ENCODE measurements at places on chromosomes 3 and 15.

DNA sequence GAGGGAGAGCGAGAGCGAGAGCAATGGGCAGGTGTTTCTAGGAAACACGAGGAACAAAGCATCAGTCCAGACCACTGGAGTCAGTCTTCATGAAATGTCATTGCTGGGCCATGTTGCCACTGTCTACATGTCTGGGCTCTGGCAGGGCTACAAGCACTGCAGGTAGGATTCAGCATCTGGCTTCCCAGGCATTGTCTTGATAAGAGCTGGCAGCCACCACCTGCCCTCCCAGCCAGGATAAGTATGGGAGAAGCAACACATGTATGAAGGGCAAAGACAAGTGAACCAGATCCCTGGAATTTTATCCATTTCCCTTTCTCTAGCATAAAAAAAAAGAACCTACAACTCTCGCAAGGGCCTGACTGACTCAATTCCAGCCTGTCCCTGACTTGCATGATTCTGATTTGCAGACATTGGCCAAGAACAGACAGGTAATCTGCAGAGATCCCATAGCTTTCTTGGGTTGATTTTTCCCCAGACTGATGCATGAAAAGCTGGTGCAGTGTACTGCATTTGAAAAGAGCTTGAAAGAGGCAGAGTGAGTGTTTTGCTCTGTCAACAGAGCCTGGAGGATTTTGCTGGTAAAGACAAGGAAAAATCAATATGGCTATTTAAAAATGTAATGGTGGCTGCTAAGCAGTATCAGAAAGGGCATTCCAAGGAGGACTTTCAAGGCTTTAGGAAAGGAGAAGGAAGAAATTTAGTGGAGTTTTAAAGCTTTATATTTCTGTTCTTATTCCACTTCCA lies 157.2 kb upstream of the MYRIP start:
- DNase-seq = no peak

DNA sequence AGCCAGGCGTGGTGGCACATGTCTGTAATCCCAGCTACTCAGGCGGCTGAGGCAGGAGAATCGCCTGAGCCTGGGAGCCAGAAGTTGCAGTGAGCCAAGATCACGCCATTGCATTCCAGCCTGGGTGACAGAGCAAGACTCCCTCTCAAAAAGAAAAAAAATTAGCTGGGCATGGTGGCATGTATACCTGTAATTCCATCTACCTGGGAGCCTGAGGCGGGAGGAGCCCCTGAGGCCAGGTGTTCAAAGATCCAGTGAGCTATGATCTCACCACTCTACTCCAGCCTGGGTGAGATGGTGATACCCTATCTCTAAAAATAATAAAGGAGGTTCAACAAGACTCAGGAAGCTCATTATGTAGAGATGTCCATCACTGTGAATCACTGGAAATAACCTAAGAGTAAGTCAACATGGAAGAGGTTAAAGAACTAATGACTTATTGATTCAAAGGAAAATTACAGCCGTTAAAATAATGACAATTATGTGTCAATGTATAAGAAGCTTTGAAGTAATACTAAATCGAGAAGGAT lies 19.8 kb upstream of the RAB7A start:
- no peak for DNase-seq

GRCh38 chr15:59522988-59523461 lies 85.0 kb downstream of the FAM81A start:
- peak; percentile 20 for DNase-seq

DNA sequence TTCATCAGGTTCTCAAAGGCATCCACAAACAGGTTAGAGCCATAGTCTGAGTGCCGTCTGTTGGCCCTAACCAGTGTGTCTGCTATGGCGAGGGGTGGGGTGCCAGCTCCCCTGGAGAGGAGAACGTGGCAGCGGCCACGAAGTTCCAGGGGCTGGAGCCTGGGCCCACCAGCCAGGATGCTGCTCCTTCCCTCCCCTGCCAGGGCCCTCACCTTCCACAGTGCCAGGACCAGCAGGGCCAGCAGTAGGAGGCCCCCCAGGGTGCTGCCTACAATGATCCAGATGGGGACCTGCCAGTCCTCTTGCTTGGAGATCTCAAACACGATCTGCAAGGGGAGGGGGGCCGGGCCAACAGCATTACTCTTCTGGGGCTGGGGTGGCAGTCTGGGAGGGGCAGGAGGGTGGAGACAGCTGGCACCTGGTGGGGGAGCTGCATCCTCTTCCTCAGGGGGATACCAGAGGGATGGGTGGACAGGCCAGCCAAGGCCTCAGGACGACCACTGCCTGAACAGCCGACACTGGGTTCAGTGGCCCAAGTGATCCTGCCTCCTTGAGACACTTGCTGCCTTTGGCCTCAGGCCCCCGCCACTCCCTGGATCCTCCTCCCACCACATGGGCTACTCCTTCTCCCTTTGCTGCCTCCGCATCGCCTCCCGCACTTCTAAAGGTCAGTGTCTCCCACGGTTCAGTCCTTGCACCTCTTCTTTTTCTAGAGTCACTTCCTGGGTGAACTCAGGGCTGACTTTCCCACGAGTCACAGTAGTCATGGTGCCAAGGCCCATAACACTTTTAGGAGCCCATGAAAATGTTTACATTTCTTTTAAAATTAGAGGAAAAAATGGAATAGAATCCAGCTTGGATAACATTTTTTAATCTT lies 26.3 kb downstream of the FEM1B start:
- no peak for DNase-seq

DNA sequence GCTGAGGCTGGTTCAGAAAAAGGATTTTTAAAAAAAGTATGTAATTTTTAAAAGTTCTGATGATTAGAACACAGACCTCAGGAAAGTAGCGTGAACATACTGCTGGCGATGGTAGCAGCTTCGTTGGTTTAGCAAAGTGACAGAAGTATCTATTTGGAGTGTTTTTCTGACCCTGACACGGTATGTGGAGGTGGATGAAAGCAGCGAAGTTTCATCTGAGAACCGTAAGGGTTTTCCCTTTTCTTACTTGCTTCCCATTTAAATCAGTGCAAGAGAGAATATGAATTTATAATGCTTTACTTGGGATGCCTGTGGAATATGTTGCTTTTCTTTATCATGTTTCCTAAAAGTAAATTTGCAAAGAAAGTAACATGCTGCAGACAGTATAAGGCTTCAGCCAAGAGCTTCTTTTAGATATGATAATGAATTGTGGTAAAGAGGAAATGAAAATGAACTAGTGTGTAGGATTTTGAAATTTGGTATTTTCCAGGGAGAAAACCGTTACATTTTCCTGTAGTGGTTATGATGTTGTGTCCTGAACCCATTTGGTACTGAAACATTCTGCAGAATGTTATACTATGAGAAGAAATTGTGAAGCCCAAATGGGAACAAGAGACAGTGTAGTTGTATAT lies 3.9 kb downstream of the CHST2 start:
- no peak for DNase-seq

DNA sequence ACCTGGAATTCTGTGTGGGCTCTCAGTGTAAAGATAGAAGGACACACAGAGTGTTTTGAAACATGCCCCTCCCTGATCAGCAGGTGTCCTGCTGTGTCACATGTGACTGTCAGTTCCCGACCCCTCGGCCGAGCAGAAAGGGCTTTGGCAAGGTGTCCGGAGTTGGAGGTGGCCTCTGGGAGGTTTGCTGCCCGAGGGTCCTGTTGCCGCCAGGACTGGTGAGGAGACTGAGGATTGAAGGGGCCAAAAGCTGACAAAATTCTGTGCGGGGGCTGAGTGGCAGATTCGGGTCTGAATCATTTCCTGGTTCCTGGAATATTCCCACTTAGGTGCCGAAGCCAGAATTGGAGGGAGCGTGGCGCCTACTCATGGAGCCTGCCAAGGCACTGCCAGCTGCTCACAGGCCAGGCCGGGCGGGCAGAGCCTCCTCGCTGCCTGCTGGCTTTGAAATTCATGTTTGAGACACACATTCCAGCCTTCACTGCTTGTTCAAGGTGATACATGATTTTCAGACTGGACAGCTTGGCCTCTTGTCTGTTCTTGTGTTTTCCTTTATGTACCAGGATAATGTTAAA lies 83.8 kb downstream of the APBA2 start:
- no peak for DNase-seq

DNA sequence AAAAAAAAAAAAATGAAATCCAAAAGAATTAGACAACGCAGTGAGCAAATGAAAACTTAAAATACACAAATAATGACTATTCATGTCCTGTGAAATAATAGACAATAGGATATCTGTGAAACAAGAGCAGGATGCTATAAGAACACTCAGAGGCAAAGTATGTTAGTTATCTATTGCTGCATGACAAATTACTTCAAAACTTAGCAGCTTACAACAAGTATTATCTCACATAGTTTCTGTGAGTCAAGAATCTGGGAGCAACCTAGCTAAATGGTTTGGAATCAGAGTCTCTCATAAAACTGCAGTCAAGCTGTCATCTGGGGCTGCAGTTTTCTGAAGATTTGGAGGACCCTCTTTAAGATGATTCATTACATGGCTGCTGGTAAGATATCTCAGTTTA lies 36.5 kb upstream of the ZMAT3 start:
- no peak for DNase-seq

- DNase-seq = no peak
Observed at GRCh38 chr15:60899967-60900356, 329.1 kb downstream of the RORA start.

DNA sequence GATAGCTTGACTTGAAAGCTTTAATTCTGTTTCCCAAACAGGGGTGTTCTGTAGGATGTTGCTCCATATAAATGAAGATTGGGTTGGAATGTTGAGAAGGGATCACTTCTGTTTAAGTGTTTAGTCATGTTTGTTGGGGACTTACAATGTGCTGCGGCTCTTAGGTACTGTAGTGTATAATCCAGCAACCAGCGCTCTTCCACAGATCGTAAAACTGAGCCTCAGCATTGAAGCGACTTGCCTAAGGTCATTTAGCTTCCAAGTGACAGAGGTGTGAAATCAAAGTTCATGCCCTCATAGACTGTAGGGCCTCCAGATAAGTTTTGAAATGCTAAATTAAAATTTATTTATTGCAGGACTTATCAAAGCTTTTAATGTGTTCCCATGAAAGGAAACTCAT lies 1.8 kb downstream of the MKRN2 start:
- no peak for DNase-seq

DNA sequence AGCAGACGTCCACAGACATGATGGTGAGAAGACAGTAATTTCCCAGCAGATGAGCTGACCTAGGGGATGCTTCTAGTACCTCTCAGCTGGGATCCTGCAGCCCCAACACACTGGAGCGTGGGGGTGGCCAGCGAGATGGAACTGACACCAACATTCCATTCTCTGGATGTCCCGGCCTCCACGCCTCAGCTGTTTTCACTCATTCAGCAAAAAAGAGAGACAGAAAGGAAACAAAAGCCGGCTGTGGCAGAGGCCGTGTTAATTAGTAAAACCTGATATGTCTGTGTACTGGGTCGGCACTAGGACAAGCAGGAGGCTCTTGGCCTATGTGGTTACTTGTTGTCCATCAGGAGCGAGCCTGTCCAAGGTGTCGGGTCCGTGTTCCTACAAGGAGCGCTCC lies 82.6 kb upstream of the MYZAP start:
- no peak for DNase-seq

DNA sequence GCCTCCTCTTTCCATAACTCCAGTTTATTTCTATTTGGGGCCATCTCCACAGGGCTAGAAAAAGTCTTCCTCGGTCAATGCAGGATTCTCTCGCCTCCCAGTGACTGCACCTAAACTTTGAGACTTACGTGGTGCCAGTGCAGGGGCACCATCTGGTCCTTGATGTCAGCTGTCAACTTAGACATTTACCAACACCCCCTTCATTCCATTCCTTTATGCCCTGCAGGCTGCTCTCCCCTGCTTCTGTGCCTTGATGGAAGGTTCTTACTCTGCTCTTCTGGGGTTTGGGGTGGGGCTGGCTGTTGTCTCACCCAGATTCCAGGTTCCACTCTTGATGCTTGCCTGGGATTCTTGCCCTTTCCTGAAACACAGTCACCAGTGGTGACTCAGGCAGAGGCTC lies 101.8 kb downstream of the ST8SIA2 start:
- no peak for DNase-seq

GRCh38 chr3:186849374-186849975 lies 7.0 kb downstream of the ADIPOQ start:
- DNase-seq = no peak

DNA sequence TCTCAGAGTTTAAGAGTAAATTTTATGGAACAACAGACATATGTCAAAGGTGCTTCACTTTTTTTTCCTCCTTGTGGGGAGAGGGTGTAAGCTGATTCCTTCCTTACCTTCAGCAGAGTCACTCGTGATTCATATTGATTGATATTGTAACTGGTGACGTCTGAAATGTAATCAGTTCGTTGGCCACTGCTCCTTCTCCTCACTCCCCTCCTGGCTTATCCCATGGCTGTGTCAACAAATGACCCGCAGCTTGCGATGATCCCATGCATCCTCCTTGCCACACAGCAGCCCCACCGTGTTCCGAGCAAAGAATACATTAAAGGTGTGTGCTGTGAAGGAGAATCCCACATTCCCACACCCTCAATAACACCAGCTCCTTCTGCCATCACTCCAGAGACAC lies 7.3 kb downstream of the MGLL start:
- DNase-seq = no peak

- DNase-seq = no peak
Observed at GRCh38 chr3:168223085-168223484, 127.4 kb upstream of the GOLIM4 start.

- no peak for DNase-seq
Observed at GRCh38 chr3:64038253-64038767, 15.0 kb upstream of the PSMD6 start.

GRCh38 chr15:45799508-45799907 lies 164.7 kb downstream of the SQOR start:
- DNase-seq = no peak

All from stimulated activated CD8-positive, alpha-beta memory T cell treated with anti-CD3 and anti-CD28 coated beads, Interleukin-15, amount 100 ng/mL, for 4 hours (primary cell).